Right kidney (tissue), 9 donors: ENCODE measurements at places on chromosomes 7 and 10.
A peak's percentile ranks its signal among the peaks of the same experiment; 100 is the strongest.

GRCh38 chr7:144735505-144736276, 100.2 kb downstream of the TPK1 start:
- peak; percentile 20 for DNase-seq

DNA sequence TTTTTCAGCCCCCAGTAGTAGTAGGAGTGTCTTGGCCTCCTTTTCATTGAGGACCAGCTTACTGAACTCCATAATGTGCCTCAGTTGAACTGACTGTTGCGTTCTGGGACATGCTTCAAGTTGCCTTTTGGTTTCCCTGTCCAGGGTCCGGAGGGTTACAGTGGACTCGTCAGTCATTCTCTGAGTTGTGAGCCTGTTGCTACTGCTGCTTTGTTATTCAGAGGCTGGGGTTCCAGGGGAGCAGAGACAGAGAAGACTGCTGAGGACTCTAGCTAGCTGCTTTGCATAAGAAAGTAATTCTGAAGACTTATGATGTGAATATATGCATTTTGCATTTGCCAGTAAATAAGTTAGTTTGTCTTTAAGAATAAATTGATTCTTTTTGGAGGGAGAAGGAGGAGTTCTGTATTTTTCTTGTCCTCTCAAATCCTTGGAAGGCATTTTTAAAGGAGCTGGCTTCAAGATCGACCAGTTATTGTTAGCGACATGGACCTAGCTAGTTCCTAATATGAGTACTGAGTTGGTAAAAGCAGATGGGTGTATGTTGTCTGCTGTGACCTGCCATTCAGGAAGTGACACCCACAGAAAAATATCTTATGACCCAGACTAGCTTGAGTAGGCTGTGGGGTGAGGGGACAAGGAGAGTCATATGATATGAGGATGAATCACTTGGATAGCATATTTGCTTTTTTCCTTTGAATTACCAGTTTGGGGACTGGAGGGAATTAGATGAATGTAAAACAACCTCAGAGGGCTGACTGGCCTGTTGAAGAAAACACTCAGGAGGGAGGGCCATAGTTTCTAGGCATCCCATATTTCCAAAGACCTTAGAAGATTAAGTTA, 8.3 kb downstream of the PI4K2A start:
- no peak for DNase-seq

DNA sequence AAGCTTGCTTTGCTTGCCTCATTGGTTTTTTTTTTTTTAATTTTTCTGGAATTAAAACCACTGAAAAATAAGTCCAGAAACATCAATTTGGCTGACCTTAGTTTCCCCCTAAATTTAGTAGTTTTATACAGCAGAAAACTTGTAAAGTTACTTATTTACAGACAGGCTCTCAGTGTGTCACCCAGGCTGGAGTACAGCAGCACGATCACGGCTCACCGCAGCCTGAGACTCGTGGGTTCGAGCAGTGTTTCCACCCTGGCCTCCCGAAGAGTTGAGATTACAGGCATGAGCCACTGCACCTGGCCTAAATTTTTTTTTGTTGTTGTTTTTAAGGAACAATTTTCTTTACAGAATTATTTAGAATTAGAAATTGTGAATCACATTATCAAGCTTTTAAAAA, 250.5 kb downstream of the SDK1 start:
- DNase-seq = no peak

GRCh38 chr10:127738512-127739424, 1.8 kb downstream of the FOXI2 start:
- peak; percentile 66 for DNase-seq

GRCh38 chr10:133021116-133021962, 66.4 kb upstream of the ADGRA1 start:
- DNase-seq = no peak

- DNase-seq = no peak
Observed at GRCh38 chr7:139340808-139341057, 404 bp upstream of the FMC1 start.

DNA sequence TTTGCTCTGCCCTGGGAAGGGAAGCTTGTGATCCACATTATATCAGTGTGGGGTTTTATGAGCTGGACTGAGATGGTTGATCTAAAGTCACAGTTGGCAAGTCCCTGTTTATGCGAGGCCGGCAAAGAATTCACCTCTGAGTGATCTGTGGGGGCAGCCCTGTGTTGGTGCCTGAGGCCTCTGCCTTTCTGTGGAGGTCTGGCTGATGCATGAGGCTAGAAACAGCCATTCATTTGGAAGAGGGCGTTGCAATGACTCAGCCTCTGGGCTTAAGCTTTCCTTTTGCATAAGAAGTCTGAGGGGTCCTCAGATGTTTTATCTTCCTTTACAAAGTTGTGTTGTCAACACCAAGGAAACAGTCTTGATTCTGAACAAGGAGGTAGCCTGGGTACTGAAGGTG, 126.9 kb downstream of the MGMT start:
- DNase-seq = no peak

GRCh38 chr7:100639995-100640516, 1.3 kb downstream of the TFR2 start:
- no peak for DNase-seq

GRCh38 chr7:140646931-140647647, 6.5 kb upstream of the DENND2A start:
- DNase-seq = no peak

DNA sequence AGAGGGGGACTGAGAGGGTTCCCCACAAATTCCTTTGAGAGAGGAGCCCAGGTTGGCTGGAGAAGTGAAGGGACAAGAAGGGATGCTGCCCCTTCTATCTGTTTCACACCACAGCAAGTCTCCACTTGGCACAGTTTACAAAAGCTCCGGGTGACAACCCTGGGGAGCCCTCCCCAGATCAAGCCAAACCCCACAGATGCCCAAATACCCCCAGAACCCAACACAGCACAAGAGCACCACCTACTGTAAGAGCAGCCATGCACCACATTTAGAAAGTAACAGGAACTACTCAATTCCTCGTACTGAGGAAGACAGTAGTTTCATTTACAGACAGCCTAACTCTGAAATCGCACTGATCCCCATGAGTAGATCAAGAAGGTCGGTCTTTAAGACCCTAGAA, 67.8 kb upstream of the ATP6V0A4 start:
- DNase-seq = no peak

DNA sequence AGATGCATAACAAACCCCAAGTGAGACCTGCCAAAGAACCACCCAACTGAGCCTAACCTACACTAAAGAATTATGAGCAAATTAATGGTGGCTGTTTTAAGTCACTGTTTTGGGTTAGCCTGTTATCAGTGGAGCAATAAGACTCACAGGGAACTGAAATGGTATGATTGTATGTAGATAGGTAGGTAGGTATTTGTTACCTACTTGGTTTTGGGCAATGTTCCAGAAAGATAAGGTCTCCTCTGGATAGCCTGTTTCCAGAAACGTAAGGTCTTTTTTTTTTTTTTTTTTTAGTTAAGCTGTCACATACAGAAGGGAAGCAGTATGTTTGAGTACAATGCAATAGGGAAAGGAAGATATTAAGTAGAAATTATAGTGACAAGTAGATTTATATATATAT, 47.6 kb downstream of the PSMC2 start:
- no peak for DNase-seq
